ENCODE measurements at places on chromosomes 4 and X.

DNA sequence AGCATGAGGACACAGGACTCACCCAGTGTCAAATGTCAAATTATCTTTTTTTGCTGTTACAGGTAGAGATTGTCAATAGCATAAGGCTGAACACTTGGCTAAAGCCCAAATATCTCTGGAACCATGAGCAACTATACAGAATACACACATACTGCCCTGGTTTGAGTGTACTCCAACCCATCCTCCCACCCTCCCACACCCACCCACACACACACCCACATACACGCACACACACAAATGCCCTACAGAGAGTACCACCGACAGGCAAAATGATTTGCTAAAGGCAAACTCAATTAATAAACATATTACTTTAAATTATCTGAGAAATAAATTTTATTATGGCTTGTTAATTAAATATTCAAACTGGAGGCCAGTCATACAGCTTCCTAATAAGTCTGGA, 173.1 kb upstream of the MAP3K15 start:
- no peak for DNase-seq

DNA sequence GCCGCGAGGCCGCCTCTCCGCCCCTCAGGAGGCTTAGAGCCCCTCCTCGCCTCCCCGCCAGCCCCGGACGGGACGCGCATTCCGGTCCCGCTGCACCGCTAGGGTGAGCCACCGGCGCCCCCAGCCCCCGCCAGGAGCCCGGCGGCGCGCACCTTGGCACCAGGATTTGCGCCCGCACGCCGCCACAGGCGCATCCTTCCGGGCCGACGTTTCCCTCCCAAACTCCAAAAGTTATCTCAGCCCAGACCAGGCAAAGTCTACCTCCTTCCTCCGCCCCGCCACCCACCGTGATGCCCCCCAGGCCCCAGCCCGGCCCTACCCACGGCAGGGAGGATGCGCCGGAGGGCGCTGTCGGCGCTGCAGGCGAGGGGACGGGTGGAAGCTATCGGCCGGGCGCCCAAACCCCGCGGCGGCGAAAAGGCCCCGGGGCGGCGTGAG, 538 bp downstream of the SCML2 start:
- no peak for DNase-seq

DNA sequence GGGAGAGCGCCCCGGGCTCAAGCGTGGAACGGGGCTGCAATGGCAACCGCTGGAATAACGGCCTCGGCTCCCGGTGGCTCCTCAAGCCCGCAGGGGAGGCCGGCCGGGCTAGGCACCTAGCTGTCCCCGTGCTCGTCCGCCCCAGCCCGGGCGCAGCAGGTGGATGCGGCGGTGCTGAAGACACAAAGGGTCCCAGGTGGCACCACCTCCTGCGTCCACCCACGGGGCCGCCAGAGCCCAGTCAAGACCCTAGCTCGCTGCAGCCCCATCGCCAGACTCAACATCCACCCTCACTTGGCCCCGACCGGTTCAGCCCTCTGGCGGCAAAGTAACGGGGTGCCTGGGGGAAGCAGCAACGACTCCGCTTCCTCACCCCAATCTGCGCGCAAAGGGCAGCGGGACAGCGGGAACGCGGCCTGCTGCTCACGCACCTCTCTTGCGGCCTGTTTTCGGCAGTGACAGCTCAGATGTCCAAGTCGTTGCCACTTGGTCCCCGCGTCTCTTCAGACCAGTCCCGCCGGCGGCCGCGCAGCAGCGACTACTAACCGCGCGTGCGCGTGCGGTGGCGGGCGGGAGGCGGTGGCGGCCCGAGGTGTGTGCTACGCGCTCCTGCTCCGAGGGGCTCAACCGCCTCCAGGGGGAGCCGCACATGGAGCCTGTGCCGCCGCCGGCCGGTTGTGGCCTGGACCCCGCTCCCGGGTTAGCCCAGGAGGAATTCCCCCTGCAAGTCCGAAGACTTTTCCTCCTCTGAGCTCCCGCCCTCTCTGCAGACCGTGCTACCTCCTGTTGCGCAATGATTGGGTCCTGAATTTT, at the start of gene CLGN:
Gene CLGN, minus strand, starts transcription at position 543 of the 813 bp plus-strand sequence. CDS start 14,570 bp downstream, outside the sequence.
- DNase-seq = no peak

DNA sequence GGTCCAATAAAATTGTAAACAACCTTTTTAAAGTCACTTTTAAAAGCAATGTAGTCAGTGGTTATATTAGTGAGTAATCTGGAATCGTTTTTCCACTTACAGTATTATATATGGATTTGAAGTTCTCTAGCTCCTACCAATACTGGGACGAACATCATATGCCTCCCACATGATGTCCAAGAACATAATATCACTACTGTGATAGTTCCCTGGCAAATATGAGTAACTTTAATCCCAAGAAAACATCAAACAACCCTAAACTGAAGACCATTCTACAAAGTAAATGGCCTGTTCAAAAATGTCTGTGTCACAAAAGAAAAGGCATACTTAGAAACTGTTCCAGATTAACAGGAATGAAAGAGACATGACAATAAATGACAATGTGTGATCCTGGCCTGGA, 53.6 kb upstream of the FGFBP2 start:
- no peak for DNase-seq

GRCh38 chr4:7694324-7694723, 245.3 kb downstream of the AFAP1 start:
- DNase-seq = no peak

GRCh38 chrX:155577682-155578081, 35.1 kb downstream of the TMLHE start:
- no peak for DNase-seq

GRCh38 chr4:77636902-77637301, 31.3 kb downstream of the CXCL13 start:
- no peak for DNase-seq

DNA sequence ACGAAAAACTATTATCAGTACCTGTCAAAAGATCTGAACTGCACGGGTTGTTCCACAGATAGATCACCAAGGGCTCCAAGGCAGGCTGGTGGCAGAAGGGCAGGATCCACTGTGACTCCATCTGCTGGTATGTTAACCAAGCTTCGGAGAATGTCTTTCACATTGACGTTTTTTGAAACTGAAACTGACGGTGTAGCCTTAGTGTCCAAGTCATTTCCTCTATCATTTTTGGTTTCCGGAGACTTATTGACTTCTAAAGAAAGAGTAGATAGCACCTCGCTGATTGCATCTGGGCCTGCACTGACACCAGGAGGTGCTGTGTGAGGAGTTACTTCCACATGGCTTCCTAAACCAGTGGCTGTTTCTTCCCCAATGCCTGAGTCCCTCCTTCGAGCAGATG, 186.9 kb downstream of the LRBA start:
- DNase-seq = no peak

DNA sequence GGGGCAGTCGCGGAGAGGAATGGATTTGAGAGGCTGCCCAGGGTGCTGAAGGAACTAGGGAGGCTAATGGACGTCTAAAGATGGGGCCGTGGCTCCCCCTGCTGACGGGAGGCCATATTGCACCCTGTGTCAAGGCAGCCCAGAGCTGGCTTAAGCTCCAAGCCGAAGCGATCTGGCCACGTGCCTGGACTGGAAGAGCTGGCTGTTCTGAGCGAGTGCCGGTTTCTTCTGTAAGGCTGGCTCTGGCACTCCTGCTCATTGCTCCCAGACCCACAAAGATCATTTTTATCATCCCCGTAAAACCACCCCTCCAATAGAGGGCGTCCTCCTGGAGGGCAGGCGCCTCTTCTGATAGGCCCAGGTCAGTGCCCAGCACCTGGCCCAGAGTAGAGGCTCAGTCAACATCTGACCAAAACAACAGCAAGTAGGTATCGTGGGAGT, 5.6 kb downstream of the PNCK start:
- no peak for DNase-seq

DNA sequence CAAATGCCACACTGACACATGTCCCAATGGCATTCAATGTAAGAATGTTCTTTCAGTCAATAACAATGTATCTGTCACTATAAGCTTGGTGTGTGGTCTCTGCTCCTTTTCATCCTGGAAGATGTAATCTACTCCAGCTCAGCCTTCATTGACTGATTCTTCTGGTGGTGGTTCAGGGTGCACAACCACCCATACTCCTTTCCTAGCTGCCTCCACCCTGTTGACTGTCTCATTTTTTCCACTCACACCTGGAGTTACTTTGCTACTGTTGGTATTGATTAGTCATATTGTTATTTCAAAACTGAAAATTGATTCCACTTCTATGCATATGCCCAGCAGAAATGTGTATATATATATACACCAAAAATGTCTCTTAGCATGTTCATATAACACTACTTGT, 140.5 kb downstream of the ASB9 start:
- DNase-seq = no peak

GRCh38 chr4:85724791-85725563, 250.0 kb downstream of the ARHGAP24 start:
- DNase-seq = no peak

DNA sequence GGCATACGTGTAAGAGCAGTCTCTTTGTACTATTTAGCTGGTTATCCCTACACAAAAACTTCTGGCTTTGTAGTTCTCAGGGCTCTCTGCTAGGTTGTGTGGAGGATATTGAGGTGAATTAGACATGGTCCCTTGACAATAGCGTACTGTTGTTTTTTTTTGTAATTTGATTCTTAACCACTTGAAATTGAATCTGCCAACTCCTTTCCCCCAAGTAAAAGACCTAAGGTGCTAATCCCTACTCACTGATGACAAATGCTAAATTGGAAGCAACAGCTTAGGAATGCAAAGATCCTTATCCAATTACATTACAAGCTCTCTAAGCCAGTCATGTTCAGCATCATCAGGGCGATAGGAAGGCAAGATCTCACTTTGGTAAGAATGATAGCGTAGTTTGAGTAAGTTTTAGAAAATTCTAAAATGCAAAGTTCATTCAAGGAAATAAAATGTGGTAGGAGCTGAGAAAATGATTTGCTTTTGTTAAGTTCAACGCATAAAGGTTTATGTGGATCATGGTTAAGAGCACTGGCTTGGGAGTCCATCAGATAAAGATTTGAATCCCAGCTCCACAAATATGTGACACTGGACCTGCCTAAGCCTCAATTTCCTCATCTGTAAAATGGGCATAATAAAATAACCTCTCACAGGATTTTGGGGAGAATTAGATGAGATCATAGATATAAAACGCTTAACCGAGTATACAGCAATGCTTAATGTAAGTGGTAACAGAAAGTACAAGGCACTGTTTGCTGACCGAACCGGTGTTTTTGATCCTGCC, 39.3 kb downstream of the DOCK11 start:
- DNase-seq = no peak

GRCh38 chr4:98434816-98435215, 173.6 kb downstream of the RAP1GDS1 start:
- no peak for DNase-seq

DNA sequence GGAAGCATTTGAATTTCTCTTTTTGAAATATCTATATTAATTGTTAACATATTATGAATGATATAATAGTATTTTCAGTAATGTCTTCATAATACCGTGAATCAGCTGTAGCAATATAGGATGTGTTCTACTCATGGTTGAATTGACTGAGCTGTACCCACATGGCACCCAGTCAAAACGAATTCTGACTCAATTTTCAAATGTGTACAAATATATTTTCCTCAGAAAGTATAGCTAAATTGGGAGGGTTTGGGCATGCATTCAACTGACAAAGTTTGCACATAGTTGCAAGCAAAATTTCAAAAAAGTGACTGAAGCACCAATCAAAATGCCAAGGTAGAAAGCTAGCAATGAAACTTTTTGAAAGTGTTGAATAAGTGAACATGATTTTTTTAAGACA, 188.9 kb downstream of the NAF1 start:
- DNase-seq = no peak

GRCh38 chr4:58636381-58636780, 1526.2 kb upstream of the IGFBP7 start:
- DNase-seq = no peak

DNA sequence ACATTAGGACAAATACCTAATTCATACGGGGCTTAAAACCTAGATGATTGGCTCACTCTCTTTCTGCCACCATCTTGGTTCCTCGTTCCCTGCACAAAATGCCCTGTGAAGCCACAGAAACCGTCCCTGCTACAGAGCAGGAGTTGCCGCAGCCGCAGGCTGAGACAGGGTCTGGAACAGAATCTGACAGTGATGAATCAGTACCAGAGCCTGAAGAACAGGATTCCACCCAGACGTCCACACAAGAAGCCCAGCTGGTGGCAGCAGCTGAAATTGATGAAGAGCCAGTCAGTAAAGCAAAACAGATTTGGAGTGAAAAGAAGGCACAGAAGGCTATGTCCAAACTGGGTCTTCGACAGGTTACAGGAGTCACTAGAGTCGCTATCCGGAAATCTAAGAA, 34.3 kb downstream of the TRIM61 start:
- DNase-seq = no peak

DNA sequence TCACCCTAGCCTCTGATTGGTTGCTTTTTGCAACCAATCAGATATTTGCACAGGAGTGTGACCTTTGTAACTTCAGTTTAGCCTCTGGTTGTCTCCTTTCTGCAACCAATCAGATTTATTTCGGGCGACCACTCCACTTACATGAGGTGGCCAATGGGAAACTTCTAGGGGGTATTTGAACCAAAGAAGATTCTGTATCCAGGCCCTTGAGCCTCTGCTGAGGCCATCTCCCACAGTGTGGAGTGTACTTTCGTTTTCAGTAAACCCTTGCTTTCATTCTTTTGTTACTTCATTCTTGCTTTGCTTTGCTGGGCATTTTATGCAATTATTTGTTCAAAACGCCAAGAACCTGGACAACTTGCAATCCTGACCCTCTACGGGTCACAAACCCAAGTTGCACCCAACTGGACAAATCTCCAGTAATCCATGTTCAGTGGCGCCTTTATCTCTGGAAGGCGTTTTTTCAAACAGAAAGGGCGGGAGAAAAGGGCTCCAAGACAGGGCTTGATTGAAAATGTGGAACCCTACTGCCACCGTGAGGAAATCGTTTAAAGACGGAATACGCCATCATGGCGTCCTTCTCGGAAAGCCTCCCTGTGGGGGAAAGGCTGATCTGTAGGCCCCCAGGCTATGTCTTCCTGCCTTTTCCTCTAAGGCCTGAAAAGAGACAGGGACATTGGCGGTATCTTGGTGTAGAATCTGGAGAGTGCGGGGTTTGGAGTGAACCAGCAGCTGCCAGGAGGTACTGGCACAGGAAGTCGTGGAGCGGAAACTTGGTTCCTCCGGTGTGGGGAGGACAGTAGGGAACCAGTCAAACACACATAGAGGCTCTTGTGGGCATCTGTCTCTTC, 184.6 kb downstream of the OR13H1 start:
- no peak for DNase-seq
